ENCODE measurements at places on chromosomes 2 and 18. TPM values are rescaled to one million over a fixed set of nuclear protein-coding genes. Genes with fewer than 3 reads are reported as not detected.

- no peak for DNase-seq
These were observed 112.1 kb downstream of the DTNB start for GRCh38 chr2:25561136-25561850.

- DNase-seq = no peak
These were observed 160.7 kb upstream of the ZSWIM2 start for GRCh38 chr2:187009483-187010239.

GRCh38 chr2:12298352-12298751, 418.4 kb upstream of the TRIB2 start:
- no peak for DNase-seq

DNA sequence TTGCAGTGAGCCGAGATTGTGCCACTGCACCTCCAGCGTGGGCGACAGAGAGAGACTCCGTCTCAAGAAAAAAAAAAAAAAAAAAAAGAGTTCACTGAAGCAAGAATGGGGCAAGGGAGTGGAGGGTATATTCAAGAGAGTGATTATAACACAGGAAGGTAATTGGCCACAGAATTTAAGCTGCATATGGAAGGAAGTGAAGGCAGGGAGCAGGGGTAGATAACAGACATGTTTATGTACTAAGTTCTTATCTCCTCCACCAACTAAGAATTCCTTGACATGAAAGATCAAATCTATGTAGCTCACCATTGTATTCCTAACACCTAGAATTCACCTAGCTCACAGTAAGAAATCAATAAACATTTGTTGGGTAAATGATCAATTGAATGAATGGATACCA, 37.3 kb downstream of the GKN2 start:
- DNase-seq = no peak

Gene PKP4
- total RNA-seq = 22.6 TPM
